CD4-positive, alpha-beta T cell treated with Interferon gamma for 1 hour (primary cell): ENCODE measurements at places on chromosomes 1 and 21.

- DNase-seq: no peak
Observed at GRCh38 chr1:88503646-88504045, 180.4 kb upstream of the PKN2 start.

GRCh38 chr1:108316545-108316944, 72.7 kb upstream of the NBPF4 start:
- DNase-seq: no peak

DNA sequence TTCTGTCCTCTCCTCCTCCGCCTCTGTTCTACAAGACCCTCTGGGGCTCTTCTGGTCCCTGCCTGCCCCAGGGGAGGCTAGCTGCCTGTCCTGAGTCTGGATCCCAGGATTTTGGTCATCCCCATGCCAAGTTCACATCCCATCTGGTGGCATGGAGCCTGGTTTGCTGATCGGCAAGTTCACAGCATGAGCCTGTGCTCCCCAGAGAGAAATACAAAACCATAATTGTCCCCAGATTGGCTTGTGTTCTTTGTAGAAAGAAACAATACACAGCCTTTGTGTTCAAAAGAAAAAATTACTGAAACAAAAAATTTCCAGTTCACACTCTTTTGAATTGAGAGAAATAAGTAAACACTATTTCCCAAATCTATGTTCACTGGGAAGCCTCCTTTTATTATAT, 149.4 kb upstream of the ZC3H12A start:
- no peak for DNase-seq

GRCh38 chr1:54390655-54391054, 15.5 kb downstream of the SSBP3 start:
- no peak for DNase-seq

GRCh38 chr1:244955661-244956060, 91.3 kb upstream of the HNRNPU start:
- DNase-seq: no peak

DNA sequence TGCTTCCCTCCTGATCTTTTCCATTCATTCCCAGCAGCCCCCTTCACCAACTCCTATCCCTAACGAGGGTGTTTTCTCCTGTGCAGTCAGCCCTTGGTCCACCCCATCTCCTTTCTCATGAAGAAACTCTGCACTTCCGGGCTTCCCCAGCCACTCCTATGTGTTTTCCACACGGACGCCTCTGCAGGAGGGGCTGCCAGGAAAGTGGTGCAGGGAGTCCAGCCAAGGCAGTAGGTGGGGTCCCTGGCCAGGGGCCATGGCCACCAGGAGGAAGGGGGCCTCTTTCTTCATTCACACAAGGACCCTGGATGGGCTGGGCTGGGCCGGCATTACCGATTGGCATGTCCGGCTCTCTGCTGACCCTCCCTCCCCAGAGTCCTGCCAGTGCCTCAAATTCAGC, 72.8 kb upstream of the EFHD2 start:
- DNase-seq: no peak

DNA sequence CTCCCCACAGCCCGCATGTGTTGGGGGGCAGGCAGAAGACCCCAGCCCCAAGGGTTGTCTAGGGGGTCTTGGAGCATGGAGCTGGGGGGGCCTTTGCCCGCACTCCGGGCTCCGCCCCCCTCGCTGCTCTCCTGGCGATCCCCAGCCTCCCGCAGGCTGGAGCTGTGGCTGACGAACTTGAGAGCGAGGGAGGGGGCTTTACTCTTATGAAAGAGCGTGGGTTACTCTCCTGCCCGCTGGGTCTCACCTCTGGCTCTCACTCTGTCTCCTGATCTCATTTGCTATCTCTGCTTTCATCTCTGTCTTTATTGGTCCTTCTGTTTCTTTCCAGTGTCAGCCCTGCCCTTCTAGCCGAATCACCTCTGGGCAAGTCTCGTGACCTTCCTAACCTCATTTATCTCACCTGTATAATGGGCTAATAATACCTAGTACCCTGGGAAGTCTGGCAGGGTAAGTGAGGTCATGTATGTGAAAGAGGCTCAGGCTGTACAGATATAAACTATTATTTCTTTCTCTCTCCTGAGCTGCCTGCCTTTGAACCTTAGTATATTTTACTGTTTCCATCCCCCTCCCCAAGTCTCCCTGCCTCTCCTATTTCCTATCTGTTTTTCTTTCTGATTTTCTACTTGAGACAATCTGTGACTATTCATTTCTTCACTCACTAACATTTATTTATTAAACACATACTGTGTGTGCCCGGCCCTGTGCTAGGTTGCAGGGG, 731 bp downstream of the EFNA4 start:
- no peak for DNase-seq

DNA sequence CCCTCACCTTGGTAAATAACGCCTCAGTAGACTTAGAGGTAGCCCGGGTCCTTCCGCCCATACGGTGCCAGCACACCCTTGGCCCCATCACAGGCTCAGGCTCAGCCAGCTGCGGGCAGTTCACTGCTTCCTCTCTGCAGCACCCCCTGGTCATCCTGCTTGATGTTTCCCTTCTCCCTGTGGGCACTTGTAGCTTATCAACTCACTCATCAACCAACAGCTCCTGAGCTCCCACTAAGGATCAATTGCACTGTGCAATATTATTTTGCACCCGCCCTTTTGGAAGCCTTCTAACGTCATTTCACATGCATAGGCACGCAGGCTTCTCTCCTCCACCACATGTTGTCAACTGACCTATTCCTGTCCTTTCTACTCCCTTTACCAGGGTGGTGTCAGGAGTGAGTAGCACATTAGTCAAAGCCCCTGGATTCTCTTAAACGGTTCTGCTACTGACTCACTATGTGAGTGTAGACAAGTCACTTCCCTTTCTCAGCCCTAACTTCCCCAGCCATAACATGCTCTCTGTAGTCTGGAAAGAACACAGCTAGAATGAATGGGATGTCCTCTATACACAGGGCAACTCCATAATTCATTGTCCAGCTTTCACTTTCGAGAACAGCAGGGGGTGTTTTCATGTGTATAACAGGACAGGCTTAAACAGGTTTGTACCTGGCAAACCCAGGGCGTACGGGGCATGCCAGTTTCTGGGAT, 47.1 kb upstream of the IRF2BP2 start:
- peak; percentile 72 for DNase-seq

- DNase-seq: no peak
Observed at GRCh38 chr1:179440971-179441370, 75.2 kb downstream of the AXDND1 start.

DNA sequence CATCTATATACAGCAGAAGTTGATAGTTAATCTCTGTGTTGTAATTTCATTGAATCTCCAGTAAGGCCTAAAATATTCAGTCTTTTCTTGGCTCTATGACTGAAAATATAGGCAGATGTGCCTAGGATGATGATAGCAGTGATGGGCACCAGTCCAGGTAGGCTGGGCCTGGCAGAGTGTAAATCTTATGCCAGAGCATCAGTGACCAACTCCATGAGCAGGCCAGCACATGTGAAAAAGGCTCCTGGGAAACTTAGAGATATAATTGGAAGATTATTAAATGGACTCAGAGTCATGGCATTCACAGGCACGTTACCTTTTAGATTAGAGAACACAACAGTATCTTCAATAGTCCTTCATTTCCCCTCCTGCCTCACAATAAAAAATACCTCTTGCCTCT, 20.7 kb upstream of the CYYR1 start:
- DNase-seq: no peak

DNA sequence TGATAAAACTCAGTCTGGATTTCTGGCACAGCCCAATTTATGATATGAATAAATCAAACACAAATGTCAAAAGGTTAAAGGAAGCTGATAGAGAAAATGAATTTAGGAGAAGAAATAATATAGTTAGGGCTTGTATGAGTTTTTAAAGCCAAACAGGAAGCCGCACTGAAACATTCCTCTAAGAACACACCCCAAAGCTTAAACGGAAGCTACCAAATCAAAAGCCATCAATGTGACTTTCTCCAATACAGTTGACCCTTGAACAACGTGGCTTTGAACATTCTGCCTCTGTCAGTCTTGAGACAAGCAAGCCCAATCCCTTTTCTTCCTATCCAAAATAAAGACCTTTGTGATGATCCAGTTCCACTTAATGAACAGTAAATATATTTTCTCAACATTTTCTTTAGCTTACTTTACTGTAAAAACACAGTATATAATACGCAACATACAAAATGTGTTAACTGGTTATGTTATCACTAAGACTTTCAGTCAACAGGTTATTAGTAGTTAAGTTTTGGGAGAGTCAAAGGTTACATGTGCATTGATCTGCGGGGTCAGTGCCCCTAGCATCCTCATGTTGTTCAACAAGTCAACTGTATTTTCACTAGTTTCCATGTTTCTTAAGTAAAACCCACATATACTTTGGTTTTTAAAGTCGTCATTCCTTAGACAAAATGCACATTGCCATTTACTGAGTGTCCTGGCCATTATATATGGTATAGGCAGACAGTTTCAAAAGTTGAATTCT, 11.2 kb downstream of the SERBP1 start:
- no peak for DNase-seq

GRCh38 chr1:41726899-41727748, 191.6 kb downstream of the HIVEP3 start:
- DNase-seq: peak; percentile 81

GRCh38 chr21:36288651-36289243, 31.2 kb upstream of the MORC3 start:
- DNase-seq: no peak
